ENCODE measurements at places on chromosomes 2 and 18.

DNA sequence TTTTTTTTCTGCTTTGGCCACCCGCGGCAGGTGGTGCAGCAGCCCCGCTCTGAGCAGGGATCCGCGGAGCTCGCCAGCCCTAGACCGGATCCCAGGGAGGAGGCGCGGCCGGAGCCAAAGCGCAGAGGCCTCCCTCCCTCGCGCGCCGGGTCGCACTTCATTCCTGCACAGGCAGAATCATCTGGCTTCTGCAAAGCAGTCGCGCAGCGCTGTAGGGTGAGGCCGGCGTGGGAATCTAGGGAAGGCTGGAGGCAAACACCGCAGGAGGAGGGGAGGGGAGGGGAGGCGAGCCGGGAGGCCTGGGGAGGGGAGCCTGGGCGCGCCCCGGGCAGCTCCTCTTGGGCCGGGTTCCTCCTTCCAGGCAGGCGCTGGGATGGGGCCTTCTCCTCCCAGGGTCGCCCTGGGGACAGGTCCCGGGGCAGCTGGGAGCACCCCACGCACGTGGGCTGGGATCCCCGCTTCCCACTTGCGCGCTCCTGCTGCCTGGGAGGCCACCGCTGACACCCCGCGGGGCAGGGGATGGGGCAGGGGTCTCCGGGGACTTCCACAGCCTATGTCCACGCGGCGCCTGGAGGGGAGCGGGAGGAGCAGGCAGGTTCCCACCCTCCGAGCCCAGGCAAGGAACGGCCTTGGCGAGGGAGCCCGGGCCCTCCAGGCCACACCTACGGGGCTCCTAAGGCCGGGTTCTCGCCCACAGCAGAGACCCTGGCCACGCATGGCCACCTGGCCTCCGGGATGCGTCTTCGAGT, 45.0 kb downstream of the MBP start:
- no peak for DNase-seq

DNA sequence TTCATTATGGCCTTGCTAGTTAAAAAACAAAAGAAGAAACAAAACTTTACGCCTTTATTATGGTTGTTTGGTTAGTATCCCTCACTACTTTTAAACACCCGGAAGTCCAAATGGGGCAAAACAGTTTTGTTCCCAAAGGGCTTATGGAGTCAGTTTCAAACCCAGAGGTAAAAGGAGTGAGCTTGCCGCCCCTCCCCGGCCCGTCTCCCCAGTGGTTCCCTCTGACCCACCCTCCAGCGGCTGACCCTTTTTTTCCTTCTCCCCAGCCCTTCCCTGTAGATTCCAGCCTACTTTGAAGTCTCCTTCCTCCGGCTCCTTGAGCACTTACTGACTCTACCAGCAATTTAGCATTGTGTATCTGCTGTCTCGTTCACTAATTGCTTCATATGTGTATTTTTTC, 209.2 kb downstream of the ICOS start:
- no peak for DNase-seq

DNA sequence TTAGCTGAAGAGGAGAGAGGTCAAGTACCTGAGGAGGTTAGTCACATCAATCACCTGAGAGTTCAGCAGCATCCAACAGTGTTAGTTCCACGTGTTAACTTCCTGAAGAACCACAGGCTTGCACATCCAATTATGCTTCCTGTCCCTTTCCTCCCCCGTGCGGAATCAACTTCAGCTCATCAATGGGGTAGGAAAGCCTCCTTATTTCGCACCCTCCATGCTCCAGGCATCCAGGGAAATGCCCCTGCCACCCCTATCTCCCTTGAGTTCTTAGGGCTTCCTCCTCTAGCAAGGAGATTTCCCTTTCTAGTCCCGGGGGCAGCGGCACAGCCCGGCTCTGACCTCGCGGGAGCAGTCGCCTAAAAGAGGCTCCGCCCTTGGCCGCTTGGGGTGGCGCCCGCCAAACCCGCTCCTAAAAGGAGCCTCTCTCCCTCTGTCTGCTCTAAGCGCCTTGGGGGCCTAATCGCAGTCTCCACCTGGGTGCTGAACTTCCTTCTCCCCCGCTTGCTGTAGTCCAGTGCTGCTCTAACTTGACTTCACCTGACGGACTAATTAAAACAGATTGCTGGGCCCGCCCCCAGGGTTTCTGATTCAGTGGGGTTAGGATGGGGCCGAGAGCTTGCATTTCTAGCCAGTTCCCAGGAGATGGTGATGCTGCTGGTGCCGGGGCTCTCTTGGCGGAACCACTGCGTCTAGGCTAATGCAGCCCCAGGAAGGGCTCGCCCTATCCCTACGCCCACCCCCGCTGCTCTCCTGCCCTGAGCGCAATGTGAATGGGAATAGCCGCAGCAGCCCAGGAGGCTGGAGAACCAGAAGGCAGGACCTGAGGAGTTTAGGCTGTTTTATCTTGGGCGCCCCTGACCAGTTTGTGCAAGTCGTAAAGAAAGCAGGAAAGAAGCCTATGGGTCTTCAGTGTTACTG, 3.4 kb upstream of the TET3 start:
- DNase-seq = peak; percentile 81

DNA sequence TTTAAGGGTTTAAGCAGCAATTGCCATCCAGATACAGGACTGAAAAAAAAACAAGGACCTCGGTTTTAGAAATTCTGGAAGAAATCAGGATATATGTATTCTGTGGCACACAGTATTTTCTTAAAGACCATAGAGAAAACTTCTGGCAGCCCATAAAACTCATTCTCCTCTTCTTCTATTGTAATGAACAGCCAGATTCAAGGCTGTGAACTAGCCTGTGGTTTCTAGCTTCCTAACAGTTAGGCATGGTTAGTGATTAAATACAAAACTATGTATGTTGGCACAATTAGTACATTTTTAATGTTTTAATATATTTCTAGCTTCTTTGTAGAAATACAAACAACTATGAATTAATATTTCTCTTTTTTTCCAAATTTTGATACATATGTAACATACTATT, 555.7 kb downstream of the DSC3 start:
- DNase-seq = no peak

- no peak for DNase-seq
Observed at GRCh38 chr2:212133337-212133736, 405.3 kb downstream of the ERBB4 start.

- no peak for DNase-seq
Observed at GRCh38 chr18:7464245-7464966, 102.7 kb upstream of the PTPRM start.

DNA sequence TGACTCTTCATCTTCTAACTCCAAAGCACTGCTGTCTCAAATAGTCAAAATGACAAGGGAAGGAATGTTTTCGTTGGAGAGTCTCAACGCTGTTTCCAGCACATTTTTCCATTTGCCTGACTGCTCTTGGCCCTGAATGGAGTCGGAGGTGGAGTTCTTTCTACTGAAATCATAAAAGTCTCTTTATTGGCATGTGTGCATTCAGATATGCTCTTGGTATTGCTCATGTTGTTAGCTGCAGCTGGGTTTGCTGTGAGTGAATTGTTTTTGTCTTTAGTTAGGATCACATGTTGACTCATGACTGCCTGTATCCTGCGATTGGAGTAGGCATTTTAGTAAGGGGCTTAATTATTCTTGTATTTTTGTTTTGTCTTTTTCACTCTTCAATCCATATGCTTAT, 16.8 kb downstream of the TMEM17 start:
- DNase-seq = no peak

DNA sequence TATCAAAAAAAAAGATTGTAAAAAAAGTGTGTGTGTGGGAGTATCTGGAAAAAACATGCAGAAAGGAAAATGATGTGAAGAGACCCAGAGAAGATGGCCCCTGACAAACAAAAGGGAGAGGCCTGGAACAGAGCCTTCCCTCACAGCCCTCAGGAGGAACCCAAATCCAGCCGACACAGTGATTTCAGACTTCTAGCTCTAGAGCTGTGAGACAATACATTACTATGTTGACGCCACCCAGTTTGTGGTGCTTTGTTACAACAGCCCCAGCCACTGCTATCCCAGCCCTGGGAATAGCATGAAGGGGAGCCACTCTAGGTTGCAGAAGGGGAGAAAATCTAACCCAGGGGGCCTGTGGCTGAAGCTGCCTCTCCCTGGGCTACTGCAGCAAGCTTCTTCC, 59.0 kb upstream of the ZBTB7C start:
- no peak for DNase-seq

DNA sequence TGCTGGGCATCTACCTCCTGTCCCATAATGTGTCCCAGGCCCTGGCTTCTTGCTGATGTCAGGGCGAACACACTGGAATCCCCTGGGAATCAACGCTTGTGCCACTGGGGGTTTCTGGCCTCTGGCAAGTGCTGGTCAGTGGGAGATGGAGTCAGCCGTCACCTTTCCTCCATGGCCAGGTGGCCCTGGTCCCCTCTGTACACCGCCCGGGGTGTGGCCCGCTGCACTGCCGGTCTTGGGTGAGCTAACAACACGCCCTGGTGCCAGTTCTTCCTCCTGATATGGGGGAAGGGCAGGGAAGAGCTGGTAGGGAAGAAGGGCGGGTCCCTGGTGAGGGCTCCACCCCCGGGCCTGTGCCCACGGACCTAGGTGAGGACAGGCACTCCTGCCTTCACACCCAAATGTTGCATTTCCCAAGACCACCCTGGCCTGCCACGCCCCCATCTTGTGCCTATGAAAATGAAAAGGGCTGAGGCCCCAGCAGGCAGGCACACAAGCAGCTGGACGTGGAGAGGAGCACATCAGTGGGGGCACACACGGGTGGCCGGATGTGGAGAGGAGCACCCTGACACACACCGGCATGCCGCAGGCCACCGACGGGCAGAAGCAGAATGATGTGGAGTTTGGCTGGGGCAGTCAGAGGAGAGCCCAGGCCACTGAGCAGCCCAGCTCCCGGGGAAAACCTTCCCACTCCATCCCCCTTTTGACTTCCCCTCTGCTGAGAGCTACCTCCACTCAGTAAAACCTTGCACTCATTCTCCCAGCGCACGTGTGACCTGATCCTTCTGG, 140.5 kb downstream of the ASB1 start:
- no peak for DNase-seq

DNA sequence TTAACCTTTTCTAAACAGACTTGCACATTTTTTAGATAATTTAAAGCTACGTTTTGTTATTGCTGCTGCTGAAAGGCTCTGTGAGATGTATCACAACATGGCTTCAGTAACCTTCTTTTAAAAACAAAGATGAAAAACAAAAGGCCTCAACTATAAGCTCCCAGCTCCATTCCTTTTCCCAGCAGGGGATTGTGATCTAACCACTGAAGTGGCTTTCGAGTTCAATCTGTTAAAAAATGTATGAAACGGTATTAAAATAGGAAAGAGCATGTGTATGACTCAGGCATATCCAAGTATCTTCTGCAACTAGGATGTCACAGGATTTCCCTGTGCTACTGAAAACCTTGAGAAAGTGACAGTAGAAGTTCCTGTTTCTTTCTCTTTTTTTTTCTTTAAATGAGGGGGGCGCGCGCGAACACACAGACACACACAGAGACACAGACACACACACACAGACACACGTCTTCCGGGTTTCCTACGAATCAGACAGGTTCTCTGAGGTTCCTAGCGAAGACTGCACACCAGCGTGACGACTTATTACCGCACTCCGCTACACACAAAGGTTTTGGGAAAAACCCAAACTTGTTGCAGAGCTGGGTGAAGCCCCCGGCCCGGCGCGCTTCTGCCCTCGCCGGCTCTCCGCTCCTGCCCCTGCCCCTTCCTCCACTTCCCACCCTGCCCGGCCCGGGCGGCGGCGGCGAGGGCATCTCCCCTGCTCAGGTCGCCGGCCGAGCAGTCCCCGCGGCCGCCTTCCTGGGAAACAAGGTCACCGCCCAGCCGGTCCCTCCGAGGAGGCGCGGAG, 86.8 kb downstream of the RBMS1 start:
- DNase-seq = no peak

DNA sequence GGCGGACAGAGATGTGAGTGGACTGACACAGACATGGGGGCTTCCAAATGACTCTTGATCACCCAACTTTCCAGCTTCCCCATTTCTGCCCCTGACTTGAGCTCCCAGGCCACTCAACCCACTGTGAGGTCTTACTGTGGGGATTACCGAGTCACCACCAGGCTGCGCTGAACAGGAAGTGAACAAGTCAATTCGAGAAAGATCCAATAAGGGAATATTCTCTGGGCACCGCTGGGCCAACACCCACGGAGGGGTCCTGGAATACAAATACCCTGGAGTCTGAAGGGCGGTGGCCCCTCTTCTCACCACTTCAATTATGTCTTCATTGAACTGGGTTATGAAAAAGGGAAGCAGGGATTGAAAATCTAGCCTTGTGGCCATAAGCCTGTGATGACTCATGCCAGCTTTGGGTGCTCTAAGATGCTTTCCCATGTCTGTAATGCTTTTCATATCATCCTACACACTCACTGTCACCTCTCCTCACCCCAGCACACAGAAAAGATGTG, 37.7 kb downstream of the BCL11A start:
- peak; percentile 24 for DNase-seq

- DNase-seq = no peak
Observed at GRCh38 chr2:157722580-157723234, 94.0 kb upstream of the ACVR1C start.

DNA sequence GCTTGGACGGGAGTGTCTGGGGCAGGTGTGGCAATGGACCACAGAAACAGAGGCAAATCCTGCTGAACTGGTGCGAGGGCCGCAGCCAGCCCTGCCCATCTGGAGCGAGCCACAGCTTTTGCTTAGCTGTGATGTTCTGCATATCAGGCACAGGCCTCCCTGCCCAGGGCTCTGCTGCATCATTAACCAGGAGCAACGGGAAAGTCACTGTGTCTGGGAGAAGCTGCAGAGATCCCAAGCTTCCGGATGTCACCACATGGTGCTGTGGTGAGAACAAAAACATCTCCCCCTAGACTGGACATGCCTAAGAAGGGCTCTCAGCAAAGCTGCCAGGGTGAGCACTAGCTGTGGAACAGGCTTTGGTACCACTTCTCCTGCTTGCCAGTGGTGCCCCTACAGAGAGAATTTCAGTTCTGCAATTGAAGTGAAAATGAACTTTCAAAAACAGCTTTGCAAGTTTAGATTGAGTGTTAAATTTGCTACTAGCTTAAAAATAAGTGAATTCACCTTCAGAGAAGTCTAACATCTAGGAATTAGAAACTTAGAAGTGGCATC, 172.9 kb upstream of the MYT1L start:
- no peak for DNase-seq

GRCh38 chr2:225895126-225895525, 495.6 kb downstream of the NYAP2 start:
- no peak for DNase-seq

DNA sequence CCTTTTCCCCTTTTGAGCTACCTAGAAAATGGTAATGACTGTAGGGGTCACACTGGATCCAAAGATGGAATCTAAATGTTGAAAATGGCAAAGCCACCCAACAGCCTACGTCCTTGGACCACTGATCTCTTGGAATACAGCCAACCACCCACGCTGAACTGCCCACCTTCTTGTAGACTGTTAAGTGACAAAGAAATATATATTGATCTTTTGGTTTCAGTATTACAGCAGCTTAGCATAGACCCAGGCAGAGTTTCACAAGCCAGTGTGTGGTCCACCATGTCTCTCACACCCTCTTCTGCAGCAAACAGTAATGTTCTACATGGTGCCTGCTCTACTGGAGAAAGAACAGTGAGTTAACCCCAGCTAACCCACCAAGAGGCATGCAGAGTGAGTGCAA, 20.2 kb downstream of the CACNB4 start:
- DNase-seq = no peak

DNA sequence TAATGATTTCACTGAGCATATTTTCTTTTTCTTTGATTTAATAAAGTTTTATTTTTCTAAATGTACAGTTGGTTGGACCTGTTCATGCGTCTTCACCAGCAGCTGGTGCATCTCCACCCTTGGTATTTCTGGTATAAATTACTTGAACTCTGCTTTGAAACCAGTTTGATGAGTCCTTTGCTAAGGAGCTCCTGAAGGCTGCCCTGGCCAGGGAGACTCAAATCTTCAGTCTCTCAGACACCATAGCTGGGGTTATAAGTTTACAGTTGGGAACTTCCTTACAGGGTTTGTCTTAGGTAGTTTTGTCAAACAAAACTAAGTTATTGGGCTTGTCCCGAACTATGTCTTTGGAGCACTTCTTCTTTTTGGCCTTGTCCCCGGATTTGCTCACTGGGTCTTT, 44.7 kb downstream of the HS1BP3 start:
- no peak for DNase-seq
